Smooth muscle cell of the brain vasculature (primary cell): ENCODE measurements at places on chromosomes 1 and 21.

GRCh38 chr1:194042736-194043135 is 856.3 kb upstream of the B3GALT2 start:
- no peak for DNase-seq

- no peak for DNase-seq
These were observed 114.0 kb downstream of the GREM2 start for GRCh38 chr1:240497908-240498307.

GRCh38 chr1:116486424-116486823 is 84.4 kb downstream of the CD58 start:
- no peak for DNase-seq

GRCh38 chr1:219958875-219959417 is 30.6 kb upstream of the SLC30A10 start:
- no peak for DNase-seq

DNA sequence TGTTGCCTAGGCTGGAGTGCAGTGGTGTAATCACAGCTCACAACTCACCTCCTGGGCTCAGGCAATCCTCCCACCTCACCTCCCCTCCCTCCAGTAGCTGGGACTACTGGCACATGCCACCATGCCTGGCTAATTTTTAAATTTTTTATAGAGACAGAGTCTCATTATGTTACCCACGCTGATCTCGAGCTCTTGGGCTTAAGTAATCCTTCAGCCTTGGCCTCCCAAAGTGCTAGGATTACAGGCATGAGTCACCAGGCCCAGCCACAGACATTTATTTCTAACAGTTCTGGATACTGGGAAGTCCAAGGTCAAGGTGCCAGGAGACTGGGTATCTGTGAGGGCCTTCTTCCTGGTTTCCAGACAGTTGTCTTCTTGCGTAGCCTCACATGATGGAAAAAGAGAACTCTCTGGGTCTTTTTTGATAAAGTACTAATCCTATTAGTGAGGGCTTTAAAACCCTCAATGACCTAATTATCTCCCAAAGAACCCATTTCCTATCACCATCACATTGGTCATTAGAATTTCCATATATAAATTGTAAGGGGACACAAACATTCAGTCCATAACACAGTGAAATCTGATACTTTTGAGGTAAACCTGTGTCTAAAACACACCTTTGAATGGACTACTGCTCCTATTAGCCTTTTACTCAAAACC is 67.9 kb downstream of the PHACTR4 start:
- DNase-seq, result no peak

DNA sequence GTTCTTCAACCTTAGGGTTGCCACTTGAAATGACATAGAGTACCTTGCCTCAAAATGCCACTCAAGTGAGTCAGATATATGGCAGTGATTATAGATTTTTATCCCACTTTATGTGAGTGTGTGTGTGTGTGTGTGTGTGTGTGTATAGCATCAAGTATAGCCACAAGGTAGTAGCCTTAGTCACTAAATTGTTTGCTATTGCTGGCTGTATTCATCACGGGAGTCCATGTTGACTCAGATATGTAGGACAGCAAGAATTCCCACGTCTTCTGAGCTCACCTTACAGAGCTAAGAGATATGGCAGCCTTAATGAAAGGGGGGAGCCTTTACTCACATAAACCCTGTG is 9.3 kb downstream of the ETS2 start:
- DNase-seq, result no peak

GRCh38 chr1:193322211-193322610 is 135.8 kb upstream of the B3GALT2 start:
- DNase-seq, result no peak

DNA sequence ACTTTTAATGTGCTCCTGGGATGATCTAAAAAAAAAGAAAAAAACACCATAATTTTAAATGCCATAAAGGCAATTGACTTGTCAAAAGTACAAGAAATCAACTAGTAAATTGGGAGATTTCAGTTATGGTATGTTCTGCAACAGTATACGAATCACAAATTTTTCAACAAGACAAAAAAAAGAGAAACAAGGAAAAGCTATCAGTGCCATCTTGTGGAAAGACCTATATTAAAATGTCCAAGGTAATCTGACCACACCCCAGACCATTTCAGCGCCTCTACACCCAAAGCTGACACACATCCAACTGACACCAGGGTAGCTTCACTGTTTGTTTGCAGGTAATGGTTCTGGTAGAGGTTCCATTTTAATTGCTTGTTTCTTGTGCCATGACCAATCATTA is 5.0 kb upstream of the DUSP23 start:
- DNase-seq, result no peak

GRCh38 chr1:228185641-228185965 is 20.0 kb downstream of the IBA57 start:
- DNase-seq, result no peak

DNA sequence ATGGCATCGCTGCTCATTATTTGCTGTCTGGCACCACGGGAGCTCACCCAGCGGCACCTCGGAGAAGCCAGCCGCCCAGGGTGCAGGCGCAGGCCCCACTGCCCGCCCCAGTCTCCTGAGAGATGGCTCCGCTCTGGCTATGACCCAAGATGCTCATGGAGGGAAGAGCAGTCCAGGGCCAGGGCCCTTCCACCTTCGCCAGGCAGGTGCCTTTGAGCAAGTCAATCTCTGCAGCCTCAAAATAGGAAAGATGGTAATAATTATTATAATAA is 437.3 kb downstream of the KIF26B start:
- DNase-seq, result no peak

- DNase-seq, result no peak
These were observed 6.2 kb upstream of the NRIP1 start for GRCh38 chr21:15071009-15071408.

DNA sequence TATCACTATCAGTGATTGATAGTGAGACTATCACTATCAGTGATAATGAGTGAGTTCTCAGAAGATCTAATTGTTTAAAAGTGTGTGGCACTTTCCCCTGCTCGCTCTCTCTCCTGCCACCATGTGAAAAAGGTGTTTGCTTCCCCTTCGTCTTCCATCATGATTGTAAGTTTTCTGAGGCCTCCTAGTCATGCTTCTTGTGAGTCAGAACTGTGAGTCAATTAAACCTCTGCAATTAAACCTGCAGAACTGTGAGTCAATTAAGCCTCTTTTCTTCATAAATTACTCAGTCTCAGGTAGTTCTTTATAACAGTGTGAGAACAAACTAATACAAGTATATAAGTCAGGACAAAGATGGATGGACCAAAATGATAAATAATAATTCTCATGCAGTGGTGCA is 7.0 kb upstream of the IL23R start:
- DNase-seq, result no peak

GRCh38 chr1:11980676-11980972 is 380 bp downstream of the MFN2 start:
- no peak for DNase-seq

GRCh38 chr1:245952383-245953026 is 554.6 kb downstream of the SMYD3 start:
- DNase-seq, result no peak

DNA sequence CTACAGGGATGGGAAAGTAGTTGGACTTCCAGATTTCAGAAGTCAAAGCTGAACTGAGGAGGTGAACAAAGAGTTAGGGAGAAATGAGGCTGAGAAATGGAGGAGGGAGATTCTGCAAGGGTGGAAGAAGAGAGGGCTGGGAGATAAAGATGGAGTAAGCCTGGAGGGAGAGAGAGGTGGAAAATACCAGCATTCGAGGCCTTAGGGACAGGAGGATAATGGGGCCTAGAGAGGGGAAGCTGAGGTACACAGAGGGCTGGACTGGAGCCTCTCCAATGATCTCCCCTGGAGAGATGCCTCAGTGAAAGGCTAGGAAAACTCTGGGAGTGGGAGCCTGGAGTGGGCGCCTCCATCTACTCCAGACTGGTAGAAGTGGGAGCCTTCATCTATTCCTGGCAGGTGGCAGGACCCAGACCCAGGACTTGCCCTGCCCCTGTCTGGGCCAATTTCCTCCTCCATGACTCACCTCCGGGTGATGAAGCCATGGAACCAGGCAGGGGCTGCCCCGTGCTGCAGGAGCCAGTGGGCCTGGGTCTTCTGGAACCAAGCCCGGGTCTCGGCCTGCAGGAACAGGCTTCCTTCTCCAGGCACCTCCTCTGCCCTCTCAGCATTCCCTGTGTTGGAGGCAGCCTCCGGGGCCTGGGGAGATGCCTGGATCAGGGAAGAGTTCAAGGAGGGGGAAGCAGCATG is 1.9 kb downstream of the SH2D2A start:
- no peak for DNase-seq

DNA sequence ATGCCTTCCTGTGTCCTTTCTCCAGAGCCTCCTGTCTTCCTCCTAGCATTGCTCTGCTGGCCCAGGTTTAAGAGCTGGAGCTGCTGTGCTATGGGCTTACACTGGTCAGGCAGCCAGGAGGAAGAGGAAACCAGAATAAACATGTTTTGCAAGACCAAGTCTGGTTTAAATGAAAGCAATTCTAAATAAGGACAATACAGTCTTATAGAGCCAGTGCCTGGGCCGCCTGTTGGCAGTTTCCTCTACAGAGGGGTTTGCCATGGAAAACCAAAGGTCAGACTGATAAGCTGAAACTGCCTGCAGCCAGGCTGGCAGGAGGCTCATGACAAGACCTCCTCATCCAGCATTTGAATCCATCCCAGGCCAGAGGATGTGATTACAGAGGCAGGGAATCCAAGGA is 92.9 kb upstream of the FGGY start:
- DNase-seq, result no peak

- no peak for DNase-seq
These were observed 14.5 kb upstream of the TNFRSF1B start for GRCh38 chr1:12152113-12152891.

- DNase-seq, result no peak
These were observed 30.6 kb upstream of the DDAH1 start for GRCh38 chr1:85495556-85495955.

DNA sequence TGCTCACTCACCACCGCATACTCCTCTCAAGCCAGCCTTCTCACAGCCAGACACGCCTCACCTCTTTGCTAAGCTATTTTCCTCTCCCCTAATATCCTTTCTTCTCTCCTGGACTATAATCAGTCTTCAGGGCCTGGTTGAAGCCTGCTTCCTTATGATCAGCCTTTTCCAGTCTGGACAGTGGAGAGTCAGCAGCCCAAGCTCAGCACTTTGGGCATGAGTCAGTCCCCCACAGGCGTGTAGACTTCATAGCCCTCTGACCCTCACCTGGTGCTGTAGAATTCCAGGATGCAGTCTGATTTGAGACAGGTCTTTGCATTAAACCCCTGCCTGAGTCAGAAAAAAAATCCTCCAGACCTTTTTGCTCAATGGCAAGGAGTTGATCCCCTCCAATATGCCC is 2.5 kb downstream of the HPCAL4 start:
- no peak for DNase-seq

GRCh38 chr1:87335175-87335884 is 6.7 kb downstream of the LMO4 start:
- no peak for DNase-seq

DNA sequence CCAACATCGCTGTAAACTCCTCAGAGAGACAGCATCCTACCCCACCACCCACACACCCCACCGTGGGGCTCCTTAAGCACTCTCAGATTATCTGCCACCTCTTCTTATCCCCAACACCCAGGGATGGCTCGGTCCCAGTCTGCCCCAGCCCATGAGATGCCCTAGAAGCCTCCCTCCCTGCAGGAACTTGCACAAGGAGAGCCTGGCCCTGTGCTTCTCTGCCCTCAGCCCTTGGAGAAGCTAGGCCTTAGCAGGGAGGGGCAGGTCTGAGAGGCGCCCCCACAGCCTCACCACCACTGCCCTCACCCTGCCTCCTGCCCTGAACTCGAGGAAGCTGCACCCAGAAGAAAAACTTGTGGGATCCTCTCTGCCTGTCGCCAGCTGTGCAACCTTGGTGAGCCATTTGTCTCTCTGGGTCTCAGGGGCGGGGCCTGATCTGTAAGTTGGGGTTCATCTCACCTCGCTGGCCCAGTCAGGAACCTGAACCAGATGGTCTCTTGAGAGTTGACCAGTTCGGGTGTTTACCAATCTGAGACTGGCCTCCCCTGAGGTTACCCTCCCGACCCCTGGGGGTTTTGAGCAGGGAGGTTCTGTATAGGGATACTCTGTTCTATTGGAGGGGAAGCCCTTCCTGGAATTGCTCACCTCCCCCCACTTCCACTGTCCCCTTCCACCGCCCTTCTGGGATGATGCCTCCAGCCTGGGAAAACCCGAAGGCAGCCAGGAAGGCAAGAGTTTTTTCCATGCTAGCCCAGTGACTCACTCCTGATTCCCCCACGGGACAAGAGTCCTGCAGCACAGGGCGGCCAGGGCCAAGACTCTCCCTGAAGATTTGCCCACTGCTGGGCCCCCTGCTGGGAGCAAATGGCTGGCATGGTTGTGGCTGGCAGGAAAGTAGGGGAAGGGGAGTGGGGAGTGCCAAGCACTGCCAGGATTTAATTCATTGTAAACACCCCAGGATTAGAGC is at the start of gene S100A3:
Gene S100A3, minus strand, starts transcription at position 537 of the 967 bp plus-strand sequence. CDS start 773 bp downstream, outside the sequence.
- DNase-seq, result no peak

DNA sequence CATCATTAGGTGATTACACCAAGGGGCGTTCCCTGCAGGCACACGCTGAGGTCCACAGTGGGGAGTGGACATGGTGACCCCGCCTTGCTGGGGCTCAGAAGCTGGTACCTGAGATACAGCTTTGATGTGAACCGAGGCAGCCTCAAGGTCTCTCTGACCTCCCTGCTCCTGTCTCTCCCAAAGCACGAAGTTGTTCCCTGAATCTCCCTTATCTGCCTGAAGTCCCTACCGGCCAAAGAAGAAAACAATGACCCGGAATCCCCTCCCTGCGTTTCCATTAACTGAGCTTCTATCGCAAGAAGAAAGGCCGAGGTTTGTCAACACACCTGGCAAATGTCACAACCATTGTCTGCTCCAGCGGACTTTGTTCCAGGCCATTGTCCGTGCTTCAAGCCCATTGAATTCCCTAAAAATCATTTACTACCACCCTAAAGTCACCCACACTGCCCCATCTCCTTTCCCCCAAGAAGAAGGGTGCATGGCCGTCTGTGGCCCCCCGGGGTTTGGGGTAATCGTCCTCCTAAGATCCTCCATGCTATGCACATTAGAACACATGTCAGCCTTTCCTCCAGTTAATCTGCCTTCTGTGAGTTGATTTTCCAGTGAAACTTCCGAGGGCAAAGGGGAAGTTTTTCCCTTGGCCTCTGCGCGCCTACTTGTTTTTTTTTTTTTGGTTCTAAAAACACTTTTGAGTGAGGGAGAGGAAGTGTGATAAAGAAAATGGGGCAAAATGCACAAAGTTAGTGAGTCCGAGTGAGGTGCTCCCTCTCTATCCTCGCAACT is 48.1 kb upstream of the COL18A1 start:
- no peak for DNase-seq

DNA sequence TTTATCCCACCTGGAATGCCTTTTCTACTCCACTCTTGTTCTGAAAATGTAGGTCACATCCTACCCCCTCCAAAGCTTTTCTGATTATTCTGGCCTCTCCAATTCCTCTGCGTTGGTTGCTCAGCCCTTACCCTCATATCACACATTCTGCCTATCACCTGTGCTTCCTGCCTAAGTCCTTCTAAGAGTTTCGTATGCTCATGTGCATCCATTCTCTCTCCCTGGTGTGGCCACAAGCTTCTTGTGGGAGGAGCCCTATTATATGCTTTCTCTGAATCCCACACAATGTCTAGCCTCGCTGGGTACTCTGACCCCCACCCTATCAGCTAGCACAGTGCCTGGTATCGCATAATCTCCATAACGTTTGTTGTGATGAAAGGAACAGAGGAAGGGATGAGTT is 54.2 kb downstream of the CD58 start:
- no peak for DNase-seq

- DNase-seq, result no peak
These were observed 265.7 kb upstream of the TMEM51 start for GRCh38 chr1:14887764-14888350.
